ENCODE measurements at places on chromosomes 3 and 15.
A peak's percentile ranks its signal among the peaks of the same experiment; 100 is the strongest.

- DNase-seq: no peak
These were observed 425.0 kb downstream of the GBE1 start for GRCh38 chr3:81336470-81336869.

- DNase-seq: no peak
These were observed 72.3 kb downstream of the THSD4 start for GRCh38 chr15:71187526-71187925.

DNA sequence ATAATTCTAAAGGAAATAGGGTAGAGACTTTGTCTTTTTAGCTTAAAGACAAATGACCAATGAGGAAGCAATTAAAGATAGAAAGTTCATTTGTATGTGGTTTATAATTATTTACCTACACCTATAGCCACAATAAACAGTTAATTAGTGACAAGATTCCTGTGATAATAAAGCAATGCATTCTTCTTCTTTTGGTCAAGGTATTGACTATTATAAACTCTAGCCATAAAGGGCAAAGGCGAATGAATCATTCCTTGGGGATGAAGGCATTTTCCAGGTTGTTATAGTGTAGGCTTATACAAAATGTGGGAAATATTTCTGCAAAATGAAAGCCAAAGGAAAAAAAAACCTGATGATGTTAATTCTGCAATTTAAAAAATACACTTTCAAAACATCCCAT, 115.4 kb downstream of the PLD1 start:
- no peak for DNase-seq

DNA sequence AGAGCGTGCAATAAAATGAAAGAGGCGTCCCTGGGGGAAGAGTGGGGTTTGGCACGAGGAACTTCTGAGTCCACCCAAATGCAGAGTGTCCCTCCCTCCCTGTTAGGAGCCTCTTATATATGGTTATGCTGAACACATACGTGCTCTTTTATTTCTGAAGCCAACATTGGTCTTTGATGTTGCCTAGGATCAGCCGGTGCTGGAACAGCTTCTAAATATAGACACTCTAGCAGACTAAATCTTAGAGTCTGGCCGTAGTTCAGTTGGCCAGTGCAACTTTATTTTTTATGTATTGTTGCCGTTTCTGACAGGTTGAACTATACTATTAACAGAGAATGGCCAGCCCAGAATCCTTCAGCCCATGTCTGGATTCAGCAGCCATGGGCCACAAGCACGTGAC, 128.7 kb downstream of the GHSR start:
- DNase-seq: no peak

- DNase-seq: no peak
These were observed 34.6 kb upstream of the ARPIN start for GRCh38 chr15:89947385-89947784.

DNA sequence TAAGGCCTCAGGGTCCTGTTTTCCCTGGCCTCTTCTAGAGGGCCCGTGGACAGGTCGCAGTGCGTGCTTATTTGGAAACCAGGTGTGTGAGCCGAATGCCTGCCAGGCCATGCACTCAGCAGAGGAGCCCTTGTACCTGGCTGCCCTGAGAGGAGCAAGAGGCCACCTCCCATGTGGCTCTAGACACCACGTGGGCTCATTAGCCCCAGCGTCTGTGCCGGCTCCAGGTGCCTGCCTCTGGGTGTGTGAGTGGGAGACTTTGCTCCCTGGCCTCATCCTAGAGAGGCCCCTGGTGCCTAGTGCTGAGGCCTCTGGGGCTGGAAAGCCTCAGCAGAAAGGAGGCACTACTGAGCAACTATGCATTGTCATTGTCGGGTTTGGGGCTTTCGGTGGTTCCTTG, 50.4 kb downstream of the KLF13 start:
- DNase-seq: no peak

DNA sequence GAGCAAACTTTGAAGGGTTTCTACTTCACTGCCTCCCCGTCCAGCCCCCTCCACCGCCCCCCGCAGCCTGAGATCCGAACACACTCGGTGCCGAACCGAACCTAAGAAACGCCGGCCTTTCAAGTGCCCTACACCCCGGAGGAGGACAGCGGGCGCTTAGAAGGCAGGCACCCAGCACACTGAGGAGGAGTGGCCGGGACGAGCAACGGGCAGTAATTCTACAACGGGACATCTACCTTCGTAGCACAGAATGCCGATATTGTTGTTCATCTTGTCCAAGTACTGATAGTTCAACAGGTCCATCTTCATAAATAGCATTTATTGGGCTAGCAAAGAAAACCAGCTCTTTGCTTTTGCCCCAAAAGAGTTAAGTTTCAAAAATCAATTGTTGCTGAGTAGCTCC, 513 bp downstream of the VGLL4 start:
- DNase-seq: peak; percentile 24

- no peak for DNase-seq
These were observed 1038.2 kb downstream of the MCTP2 start for GRCh38 chr15:95269242-95270183.

DNA sequence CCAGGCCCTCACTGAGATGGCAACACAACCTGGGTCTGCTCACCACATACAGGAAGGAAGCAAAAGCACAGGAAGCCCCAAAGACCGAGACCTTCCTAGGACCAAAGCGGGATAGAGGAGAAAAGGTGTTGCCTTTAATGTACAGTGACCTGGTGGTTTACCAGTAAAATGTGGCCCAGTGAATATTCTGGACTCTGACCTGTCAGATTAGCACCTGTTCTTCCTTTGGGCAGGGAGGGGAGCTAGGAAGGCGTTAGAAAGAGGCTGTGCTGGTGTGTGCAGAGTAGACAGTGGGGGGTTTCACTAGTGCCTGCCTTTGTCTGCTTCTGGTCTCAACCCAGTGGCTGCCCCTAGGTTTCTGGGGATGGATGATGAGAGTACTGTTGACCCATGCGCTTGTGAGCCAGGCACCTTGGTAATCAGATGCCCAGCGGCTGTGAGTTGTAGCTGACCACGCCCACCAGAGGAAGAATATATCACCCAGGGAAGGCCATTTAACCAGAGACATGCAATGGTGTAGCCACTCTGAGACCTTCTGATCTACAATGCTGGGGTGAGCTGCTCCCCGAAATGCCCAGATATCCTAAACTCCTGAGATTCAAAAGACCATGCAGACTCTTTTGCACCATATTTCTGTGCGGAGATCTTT, 90.1 kb upstream of the NEO1 start:
- DNase-seq: no peak

DNA sequence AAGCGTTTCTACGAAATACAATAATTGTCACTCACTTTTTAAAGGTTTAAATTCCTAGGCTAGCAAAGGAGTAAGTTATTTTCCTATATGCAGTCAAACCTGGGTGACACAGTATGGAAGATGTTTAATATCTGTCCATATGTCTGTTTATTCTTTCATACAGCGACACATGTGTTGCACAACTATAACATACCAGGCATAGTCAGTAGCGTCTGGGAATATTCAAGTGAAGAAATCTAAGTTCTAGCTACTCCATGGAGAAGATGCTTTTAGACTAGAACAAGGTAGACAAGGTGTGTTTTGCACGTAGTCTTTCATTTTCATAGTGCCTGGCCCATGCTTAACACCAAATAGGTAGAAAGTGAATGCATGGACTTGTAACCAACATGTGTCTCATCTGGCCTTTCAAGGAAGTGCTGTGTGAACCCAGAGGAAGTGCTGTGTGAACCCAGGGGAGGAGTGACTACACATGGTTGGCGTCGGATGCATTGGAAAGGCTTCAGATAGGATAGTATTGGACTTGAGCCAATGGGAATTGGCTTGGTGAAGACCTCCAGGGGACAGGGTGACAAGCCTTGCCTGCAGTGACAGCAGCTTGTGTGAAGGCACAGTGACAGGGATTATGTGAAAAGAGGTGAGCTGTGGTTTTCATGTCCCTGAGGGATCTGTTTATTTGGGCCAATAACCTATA, 267.0 kb downstream of the PTPRG start:
- no peak for DNase-seq

- no peak for DNase-seq
These were observed 829 bp downstream of the SELENOT start for GRCh38 chr3:150603980-150604319.

DNA sequence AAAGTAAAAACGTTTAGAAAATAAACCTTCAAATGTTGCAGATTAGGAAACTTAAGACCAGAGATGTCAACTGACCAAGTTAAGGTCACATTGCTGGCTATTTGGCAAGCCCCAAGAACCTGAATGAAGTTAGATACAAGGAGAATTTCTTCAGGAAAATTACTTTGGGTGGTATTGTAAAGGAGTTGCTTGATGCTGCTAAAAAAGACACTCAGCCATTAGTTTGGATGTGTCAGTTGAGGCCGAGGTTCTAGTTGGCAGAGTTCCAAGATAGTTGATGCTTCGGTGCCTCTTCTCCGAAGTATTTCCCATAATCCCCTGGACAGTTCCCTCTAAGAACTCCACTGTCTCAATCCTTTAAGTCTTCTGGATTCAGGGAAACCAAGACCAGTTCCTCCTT, 24.3 kb downstream of the SIAH2 start:
- DNase-seq: no peak

- DNase-seq: no peak
These were observed 107.4 kb upstream of the SLC4A7 start for GRCh38 chr3:27591312-27592210.

DNA sequence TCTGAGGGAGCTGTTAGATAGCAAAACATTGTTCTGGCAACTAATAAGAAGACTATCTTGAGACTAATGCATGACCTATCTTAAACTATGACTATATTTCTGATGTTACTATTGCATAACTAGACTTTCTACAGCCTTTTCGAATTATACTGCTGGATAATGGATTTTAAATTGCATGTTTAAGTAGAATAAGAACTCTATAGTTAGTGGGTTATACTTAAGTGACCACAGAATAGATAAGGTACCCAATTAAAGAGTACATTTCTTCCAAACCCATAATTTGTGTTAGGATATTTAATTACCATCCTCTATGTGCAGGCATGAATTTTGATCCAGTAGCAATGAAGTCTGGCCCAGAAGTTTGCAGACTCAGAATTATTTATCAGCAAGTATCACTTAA, 44.6 kb upstream of the SPPL2A start:
- DNase-seq: no peak

GRCh38 chr15:68375191-68375631, 56.8 kb downstream of the ITGA11 start:
- DNase-seq: no peak

GRCh38 chr3:181316482-181316881, 326.9 kb upstream of the DNAJC19 start:
- DNase-seq: no peak
